IPS DF 6.9 (cell line): ENCODE measurements at places on chromosomes 1 and 21.

DNA sequence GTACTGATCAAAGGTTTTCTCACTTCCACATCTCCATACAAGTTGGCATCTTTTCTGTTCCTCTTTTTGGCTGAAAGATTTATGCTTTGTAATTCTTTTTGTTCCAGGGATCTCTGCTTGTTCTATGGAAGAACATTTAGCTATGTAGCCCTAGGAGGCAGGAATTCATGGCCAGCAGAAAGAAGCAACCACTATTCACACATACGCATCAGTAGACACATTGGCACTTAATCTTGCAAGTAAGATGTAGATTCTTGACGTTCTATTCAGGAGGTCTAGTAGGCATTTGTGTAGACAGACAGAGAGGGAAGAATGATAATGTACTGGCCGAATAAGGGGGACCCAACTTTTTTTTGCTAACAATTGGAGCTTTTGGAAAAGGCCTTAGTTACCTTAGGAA, 336.0 kb downstream of the NUF2 start:
- DNase-seq = no peak

DNA sequence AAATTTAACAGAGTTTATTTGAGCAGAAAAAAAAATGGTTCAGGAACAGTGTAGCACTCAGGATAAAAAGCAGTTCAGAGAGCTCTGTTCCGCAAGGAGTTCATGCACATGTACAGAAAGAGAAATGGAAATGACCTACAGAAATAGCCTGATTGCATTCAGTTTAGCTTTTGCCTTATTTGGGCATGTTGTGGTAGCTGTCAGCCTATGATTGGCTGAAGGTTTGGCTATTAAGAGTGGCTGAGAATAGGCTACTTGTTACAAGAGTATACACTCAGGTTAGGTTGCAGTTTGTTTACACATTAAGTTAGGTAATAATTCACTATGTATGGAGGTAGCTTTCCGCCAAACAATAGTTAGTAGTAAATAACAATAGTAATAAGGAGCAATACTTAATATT, 511.0 kb upstream of the TMPRSS15 start:
- DNase-seq = no peak

DNA sequence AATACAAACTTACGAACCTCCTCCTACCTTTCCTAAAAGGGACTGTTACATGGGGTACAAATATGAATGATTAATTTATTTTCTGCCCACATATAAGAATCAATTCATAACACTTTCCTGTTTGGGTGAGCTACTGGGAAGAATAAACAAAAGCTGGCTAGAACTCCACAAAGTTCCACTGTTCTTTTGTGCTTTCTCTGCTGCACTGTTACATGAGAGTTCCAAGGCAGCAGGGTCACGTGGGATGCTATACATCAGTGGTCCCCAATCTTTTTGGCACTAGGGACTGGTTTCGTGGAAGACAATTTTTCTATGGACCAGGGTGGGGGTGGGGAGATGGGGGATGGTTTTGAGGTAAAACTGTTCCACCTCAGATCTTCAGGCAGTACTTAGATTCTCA, 2.2 kb upstream of the ANGPTL7 start:
- DNase-seq = no peak

- DNase-seq = no peak
Measured at GRCh38 chr1:40772146-40772955, 11.2 kb upstream of the KCNQ4 start.

GRCh38 chr1:82268826-82269225, 468.1 kb downstream of the ADGRL2 start:
- DNase-seq = no peak

DNA sequence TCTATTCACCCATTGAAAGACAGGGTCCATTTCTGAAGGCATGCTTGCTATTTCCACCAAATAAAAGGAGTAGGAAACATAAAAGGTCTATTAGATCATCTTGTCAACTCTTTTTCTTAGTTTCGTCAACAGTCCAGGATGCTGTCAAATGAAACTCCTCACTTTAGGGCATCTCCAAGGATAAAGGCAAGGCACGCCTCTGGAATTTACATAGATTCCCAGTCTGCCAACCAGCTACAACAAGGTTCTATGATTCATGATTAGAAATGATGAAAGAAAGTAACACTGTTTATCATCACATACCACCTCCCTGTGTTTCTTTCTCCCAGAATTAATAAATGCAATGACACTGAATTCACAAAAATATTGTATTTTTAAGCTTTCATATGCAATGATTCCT, 636.3 kb downstream of the LTN1 start:
- no peak for DNase-seq

- DNase-seq = peak; percentile 45
Measured at GRCh38 chr1:81547261-81547911, 253.3 kb upstream of the ADGRL2 start.

DNA sequence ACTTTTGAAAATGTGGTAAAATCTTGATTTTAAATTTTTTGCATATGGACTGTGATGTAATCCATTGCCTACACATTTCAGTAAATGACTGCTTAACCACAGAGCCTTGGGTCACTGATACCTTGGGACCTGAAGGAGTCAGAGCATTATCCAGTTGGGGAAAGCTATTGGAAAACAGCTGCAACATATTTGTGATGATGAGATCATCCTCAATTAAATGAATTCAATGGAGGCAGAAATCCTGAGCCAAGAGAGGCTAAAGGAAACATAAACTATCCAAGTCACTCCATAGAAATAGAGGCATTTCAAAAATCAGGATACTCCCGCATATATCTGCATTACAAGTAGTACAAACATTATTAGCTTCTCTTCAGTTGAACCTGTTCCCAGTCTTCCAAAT, 99.8 kb upstream of the PRMT6 start:
- DNase-seq = no peak

DNA sequence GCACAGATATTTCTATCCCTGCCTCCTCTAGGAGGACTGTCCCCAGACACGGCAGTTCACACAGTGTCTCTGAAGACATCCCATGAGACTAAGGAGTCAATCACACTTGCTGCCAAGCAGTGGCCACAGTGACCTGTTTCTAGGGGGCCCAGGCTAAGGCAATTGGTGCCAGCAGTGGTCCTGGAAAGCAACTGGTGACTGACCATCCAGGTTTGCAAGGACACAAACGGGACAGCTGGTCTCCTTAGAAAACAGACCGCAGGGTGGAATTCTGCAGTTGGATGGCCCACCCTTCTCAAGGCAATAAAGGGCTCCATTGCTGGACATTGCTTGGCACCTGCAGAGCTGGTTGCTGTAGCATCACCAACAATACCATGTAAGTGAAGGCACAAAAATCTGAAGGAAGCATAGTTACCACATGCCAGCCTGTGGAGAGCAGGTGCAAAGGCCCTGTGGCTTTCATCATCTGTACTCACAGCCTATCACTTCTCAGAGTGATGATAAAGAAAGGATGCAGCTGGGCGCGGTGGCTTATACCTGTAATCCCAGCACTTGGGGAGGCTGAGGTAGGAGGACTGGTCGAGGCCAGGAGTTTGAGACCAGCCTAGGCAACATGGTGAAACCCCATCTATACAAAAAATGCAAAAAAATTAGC, 81.5 kb downstream of the STUM start:
- DNase-seq = no peak

GRCh38 chr1:33849211-33849610, 14.7 kb upstream of the HMGB4 start:
- no peak for DNase-seq

GRCh38 chr21:28357743-28358142, 634.9 kb downstream of the LTN1 start:
- DNase-seq = no peak

GRCh38 chr1:220880362-220880670, 1.1 kb downstream of the HLX start:
- no peak for DNase-seq

- DNase-seq = no peak
Measured at GRCh38 chr1:203826175-203826574, 30.8 kb downstream of the ZBED6 start.
